Endothelial cell (in vitro differentiated cells): ENCODE measurements at places on chromosomes 2 and 18. TPM values are rescaled to one million over a fixed set of nuclear protein-coding genes. Genes with fewer than 3 reads are reported as not detected.

- DNase-seq, result no peak
Measured at GRCh38 chr2:36376319-36376765, 20.8 kb downstream of the CRIM1 start.

GRCh38 chr2:227335713-227336112 lies 10.7 kb downstream of the MFF start:
- DNase-seq, result no peak

Gene STPG4
- total RNA-seq, result not detected

DNA sequence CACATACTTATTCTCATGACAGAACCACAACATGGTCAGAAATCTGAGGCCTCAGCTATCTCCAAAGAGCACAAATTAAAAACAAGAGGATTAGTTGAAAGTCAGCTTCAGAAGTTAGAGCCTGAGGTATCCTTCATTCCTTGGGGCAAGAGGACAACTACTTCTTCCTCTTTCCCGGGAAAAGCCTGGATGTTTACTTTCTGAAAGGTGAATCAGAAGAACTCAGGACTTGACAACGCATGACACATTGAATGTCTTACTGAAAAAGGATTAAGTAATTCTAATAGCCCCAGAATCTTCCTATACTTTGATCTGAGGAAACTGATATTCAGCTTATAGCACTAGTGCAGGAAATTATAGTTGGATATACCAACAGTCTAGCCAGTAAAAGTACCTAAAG lies 573.2 kb downstream of the METTL4 start:
- DNase-seq, result no peak

- no peak for DNase-seq
Measured at GRCh38 chr2:176130147-176130956, 847 bp downstream of the HOXD8 start.

Gene GPR45
- 0.21 TPM for total RNA-seq

Gene CASP8
- total RNA-seq, result 14.9 TPM

DNA sequence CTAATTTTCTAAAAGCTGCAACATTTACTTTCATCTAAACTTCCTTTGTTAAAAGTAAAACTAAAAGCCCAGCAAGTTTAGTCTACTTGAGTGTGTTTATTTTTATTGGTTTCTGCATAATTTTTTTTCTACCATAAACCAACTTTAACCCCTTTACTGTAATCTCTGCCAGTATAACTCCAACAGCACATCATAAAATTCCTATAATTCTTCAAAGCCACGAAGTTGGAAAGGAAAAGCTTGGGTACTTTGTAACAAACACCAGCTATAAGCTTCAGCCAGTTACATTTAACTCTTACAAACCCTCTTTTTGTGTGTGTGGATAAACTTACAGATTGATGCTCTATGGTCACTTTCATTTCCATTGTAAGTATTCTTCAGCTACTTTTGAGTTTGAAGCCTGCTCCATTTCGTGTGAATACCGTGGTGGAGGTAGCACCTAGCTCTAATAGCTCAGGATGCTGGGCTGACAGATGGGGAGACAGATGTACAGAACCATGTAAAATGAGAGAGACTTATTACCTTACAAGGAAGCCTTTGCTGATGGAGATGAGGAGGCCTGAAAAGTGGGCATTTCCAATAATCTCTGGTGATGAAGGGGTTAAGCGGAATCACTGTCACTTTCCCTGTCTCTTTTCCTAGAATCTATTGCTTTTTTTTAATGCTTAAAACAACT lies 42.5 kb downstream of the ZEB2 start:
- DNase-seq, result no peak

DNA sequence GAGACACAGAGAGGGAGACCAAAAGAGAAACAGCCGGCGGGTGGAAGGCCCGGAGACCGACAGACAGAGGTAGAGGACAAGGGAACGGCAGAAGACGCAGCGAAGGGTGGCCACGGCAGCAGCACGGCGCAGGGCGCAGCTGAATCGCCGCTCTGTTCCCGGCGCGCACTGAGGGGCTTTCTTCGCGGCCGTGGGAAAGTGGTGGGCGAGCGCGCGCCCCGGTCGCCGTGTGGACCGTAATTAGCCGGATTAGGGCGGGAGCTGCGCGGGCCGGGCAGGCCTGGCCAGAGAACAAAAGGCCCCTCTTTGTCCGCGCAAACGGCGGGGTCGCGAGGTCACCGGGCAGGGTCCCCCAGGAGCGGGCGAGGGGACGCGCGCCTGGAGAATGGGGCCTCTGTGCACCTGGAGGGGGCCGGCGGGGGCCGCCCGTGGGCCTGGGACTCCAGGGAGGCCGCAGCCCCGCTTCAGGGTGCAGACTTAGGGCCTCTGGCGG lies 158.3 kb downstream of the ZFP36L2 start:
- no peak for DNase-seq

Gene DES
- total RNA-seq, result 0.10 TPM

GRCh38 chr2:157158111-157158510 lies 99.4 kb upstream of the GALNT5 start:
- no peak for DNase-seq

Gene PCARE
- total RNA-seq, result not detected

DNA sequence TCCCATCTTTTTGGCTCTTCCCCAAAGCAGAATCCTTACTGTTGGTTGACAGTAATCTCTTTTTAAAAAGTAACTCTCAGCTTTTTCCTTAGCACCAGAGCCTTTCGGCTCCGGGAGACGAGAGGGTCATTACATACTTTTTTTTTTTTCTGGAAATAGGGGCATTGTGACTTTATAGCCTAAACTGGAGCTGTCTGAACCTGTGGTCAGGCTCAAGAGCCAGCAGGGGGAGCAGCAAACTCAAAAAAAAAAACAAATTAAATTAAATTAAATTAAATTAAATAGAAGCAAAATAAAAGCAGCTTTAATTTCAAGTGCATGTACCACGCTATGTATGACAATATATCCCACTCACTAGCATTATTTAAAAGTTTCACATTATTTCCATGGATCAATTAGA lies 156.6 kb downstream of the DTNA start:
- no peak for DNase-seq

Gene SP5
- 9.3 TPM for total RNA-seq

DNA sequence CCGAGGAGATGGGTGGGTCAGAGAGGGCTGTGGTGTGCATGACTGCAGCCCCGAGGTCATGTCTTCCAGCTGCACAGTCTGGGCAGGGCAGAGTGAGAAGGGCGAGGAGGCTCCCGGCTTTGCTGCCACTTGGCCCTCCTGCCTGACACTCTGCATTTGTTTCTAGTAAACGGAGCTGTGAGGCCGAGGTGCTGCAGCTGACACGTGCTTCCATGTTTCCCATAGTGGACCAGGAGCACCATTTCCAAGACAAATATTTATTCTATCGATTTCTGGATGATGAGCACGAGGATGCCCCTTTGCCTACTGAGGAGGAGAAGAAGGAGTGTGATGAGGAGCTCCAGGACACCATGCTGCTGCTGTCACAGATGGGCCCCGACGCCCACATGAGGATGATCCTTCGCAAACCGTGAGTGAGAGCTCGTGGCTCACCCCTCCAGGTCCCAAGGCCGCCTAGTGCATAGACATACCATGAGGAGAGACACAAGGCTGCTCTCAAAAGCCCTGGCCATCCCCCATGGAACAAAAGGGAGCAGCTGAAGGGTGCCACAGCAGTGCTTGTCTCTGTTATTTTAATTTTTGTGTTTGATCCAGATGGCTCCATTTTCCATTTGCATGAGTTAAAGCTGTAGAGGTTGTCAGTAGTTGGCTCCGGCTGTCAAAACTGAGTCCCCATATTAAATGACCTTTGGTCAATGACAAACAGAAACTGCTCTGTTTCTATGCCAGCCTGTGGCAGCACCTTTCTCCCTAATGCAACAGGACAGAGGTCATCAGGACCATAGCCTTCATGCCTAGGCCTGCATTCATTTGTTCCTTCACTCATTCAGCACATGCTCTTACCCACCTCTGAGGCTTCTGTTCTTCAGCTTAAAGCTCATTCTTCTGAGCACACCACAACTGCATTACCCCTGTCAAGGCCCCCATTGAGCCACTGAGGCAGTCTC lies 108.3 kb upstream of the MAP3K20 start:
- no peak for DNase-seq

DNA sequence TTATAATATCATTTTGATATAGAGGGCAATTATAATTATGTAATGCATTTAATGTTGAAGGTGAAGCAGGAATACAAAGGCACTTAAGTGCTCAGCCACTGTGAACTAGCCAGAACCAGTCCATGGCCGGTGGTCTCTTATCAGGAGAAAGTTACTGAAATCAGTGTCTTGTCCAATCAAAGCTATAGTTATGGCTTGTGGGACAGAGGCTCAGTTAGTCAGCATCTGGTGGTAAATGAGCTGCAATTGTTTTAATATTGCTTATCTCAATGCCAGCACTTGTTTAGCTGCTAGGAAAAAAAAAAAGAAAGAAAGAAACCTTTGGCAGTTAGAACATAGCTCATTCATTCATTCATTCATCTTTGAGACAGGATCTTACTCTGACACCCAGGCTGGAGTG lies 3.8 kb upstream of the ALS2 start:
- DNase-seq, result no peak

Gene FAP
- not detected for total RNA-seq

GRCh38 chr2:231185050-231185725 lies 13.2 kb upstream of the ARMC9 start:
- no peak for DNase-seq

GRCh38 chr2:71498261-71498701 lies 44.9 kb downstream of the DYSF start:
- no peak for DNase-seq

Gene STARD6
- 0.54 TPM for total RNA-seq

DNA sequence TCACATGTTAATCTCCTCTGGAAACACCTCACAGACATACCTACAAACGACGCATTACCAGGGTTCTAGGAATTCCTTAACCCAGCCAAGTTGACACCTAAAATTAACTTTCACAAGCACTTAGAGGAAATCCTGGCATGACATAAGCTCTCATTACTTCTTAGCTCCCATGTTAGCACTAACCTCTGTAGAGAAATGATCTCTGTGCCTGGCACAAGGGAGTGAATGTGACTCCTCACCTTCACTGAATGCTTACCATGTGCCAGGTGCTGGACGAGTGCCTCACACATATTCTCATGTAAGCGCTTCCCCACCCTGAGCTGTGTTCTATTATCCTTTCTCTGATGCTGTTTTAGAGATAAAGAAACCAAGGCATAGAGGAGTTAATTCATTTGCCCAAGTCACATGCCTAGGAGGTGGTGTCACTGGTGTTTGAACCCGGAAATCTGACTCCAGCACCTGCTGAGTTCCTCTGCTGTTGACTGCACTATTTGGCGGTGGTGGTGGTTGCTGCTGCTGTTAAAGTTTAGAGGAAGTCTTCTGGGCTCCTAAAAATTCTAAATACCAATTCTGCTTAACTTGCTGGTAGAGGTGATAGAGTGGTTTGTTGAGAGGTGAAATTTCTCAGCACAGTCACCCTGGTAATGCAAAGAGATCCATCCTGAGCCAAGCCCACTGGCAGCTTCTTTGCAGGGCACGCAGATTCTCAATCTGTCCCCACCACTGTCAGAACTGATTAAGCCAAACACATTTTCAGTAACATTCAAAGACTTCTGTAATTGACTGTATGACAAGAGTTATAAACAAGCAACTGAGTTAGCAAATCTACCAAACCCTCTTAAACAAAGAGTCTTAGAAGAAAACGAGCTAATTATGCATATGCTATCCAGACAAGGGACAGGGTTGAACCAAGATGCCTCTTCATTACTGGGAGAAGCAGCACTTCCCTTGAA lies 200.3 kb downstream of the CMPK2 start:
- no peak for DNase-seq
